ENCODE measurements at places on chromosomes 6 and 20.
A peak's percentile ranks its signal among the peaks of the same experiment; 100 is the strongest.

DNA sequence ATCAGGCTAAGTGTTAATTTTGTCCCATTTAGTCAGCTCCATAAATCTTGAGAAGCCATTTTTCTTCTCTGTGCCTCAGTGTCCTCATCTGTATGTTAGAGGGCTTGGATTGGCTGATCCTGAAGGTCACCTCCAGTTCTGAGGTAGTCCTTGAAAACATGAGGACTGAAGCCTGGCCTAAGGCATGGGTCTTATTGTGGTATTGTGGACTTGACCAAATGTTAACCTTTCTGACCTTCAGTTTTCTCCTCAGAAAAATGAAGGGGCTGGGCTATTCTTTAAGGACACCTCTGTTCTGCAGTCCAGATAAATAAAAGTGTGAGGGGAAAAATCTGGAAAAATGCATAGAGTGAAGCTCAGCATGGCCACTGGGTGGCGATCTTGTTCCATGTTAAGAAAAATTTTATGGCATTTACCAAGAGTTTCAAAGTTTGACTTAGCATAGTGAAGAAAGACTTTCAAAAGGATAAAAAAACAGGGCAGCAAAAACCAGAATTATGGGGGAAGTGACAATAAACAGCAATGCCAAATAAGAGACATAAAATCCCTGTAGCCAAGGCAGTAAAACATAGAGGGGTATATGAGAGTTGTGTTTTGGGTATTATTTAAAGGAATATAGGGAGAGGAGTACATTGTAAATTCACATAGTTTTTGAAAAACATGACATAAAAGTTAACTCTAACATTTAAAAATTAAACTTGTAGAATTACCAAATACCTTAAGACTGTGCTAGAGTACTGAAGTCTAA is 13.2 kb upstream of the TFB1M start:
- peak; percentile 60 for DNase-seq

DNA sequence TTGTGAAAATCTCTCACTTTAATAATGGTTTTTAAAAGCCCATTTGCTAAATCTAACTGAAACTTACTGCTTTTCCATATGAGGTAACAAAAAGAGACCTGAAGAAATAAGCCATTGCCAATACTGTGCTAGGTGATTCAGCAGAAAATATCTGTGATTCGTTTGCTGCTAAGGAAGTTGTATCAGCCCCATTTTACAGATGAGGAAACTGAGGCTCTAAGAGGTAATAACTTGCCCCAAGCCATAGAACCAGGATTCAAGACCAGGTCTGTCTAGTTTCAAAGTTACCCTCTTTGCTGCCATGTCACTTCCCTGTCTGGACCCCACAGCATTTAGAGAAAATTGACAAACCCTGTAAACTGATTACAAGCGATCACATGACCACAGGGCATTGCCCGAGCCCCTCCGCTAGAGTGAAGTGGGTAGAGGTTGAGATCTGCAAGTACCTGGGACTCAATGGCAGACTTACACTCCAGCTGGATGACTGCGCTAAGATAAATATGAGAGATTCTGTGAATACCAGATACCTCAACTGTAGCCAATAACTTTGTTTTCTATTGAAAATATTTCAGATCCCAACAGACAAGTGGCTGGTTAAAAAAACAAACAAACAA is 69.3 kb downstream of the TNFRSF21 start:
- DNase-seq: no peak

- DNase-seq: no peak
Observed at GRCh38 chr20:4876301-4876700, 125.0 kb downstream of the SLC23A2 start.

DNA sequence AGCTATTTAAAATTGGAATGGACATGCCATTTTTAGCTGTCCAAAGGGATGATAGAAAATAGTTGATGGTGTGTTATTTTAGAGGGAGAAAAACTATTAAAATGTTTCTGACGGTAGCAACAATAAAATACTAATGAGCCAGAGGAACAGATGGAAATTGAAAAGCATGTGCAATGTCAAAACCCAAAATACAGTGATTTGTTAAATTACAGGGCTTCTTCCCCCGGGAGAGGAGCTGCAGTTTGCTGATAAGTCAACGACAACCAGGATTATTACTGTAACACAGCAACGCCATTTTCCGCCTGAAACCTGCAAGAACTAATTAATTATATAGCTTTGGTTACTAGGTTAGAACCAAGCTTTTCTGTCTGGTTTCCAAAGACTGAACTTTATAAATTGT is 179.6 kb upstream of the SPTLC3 start:
- DNase-seq: no peak

- no peak for DNase-seq
Observed at GRCh38 chr20:347317-347639, 367 bp downstream of the NRSN2 start.

GRCh38 chr6:73145690-73146089 is 79.6 kb downstream of the KHDC1L start:
- no peak for DNase-seq

GRCh38 chr6:127146932-127147331 is 28.5 kb downstream of the RSPO3 start:
- DNase-seq: no peak

GRCh38 chr6:150866147-150866990 is 867 bp downstream of the MTHFD1L start:
- peak; percentile 64 for DNase-seq
